ENCODE measurements at places on chromosomes 3 and 15.

DNA sequence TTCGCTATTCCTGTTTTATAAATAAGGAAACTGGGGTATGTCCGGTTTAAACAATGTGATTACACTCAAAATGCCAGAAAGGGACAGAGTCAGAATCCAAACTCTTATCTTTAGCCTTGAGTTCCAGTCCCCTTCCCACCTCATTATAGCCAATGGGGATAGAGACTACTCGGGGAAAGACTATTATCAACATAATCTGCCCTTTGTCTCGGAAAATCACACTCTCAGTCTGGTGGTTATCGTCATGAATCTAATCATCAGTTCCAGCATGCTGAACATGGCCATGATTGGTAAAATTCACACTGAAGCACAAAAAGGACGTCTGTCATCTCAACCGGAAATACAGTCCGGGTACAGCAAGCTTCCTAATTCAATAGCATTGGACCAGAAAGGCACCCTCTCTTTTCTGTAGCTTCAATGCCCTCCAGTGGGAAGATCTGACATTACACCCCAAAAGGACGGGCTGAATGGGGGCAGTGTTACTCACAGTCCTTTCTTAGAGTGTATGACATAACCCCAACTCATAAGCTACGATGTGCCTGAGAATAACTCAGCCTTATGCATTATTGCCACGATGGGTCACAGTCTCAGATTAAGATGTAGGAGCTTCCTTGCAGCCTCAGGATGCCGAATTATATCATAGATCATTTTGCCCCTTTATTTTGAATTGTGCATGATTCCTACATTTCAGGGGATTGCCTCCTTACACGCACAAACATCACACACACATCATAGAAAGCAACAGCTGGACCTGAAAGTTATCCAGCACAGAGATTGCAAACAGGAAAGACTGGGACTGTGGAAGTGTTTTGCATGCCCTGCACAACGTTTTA, 390.4 kb upstream of the LMCD1 start:
- DNase-seq, result peak; percentile 37

DNA sequence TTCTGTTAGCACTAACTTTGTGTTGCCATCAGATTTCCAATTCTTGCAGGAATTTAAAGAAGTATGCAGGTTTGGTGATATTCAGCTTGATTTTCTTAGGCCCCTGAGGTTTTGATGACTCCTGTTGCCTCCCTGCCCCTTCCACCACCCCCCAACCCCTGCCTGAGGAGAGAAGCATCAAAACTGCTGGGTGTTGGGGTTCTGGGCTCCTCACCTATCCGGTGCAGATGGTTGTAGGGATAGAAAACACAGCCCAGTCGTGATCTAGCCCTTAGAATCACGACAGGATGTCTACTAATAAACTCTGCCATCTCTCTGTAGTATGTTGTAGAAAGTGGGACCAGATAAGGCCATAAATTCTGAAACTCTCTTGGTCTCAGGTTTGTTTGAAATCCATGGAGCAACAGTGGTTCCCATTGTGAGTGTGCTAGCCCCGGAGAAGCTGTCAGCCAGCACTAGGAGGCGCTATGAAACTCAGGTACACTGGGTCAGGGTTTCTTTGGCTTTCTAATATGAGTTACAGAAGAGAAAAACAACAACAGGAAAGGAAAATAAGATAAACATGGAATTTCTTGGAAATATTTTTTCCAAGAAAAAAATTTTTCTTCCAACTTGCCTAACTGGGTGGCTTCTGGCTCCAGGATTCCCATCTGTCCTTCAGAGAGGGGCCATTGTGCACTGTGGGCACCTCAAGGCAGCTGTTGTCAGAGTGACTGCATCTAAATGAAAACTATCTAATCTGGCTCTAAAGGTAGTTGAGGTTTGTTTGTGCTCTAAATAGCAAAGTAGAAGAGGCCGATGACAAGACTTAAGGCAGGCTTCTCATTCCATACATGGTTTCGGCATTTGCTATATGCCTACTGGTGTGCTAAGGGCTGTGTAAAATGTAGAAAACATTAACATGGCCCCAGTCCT, 8.7 kb downstream of the SRP14 start:
- DNase-seq, result peak; percentile 50

DNA sequence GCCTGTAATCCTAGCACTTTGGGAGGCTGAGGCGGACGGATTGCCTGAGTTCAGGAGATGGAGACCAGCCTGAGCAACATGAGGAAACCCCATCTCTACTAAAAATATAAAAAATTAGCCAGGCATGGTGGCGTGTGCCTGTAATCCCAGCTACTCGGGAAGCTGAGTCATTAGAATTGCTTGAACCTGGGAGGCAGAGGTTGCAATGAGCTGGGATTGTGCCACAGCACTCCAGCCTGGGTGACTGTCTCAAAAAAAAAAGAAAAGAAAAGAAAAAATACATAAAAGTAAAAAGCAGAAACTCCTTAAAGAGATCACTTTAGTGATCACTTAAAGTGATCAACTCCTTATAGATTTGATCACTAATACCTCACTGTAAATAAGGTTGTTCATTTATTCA, 78.0 kb downstream of the GMPS start:
- DNase-seq, result peak; percentile 54

DNA sequence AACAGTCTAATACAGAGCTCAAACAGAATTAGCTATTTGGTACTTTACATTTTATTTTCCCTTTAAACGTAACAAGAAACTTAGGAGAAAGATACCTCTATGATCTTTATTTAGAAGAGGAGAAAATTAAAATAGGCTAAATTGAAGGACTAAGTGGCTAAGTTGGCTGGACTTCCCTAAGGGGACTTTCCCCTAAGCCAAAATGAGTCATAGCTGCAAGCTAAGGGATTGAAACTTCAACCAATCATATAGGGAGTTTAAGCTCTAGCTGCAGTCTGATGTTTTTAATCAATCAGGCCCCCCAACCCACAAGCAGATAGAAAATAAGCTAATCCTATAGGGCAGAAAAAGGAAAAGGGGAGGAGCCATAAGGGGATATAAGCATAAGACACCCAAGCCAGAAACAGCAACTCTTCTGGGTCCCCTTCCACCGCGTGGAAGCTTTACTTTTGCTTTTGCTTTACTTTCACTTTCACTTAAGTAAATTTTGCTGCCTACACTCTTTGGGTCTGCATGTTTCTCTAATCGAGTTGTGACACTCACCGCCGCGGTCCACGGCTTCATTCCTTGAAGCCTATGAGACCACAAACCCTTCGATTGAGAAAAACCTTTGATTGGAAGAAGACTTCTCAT, 1108.5 kb upstream of the EPHA6 start:
- DNase-seq, result no peak

GRCh38 chr3:196162679-196163078, 48.5 kb downstream of the ZDHHC19 start:
- no peak for DNase-seq

DNA sequence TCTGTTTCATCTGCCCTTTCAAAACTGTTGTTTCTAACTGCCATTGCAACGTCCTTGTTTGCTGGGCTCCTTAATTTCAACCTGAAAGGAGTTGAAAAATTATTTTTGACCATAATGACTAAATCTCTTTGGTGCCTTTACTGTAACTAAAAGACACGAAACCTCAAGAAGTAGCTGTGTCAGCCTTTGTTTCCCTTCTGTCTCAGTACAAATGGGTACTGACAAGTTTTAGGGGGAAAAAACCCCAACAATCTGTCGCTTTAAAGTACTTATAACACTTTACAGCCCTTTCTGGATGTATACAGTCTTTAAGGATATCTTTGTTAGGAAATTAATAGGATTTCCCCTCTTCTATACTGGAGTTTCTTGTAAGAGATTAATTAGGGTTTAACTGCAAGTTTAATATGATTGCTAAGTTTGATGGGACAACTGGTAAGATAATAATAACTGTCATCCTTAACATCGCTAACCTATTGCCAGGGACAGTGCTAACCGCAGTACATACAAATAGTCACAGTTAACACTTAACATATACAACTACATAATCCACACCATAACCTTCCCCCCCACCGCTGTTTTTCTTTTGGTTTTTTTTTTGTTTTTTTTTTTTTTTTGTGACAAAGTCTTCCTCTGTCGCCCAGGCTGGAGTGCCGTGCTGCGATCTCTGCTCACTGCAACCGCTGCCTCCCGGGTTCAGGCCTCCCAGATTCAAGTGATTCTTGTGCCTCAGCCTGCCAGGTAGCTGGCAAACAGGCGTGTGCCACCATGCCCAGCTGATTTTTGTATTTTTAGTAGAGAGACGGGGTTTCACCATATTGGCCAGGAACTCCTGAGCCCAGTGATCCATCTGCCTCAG, 1.7 kb downstream of the GXYLT2 start:
- no peak for DNase-seq

GRCh38 chr3:60932643-60933042, 318.6 kb downstream of the FHIT start:
- peak; percentile 25 for DNase-seq

- DNase-seq, result peak; percentile 41
Measured at GRCh38 chr3:126931806-126932187, 51.1 kb upstream of the PLXNA1 start.

- DNase-seq, result peak; percentile 87
Measured at GRCh38 chr15:39362821-39363561, 217.9 kb upstream of the THBS1 start.

DNA sequence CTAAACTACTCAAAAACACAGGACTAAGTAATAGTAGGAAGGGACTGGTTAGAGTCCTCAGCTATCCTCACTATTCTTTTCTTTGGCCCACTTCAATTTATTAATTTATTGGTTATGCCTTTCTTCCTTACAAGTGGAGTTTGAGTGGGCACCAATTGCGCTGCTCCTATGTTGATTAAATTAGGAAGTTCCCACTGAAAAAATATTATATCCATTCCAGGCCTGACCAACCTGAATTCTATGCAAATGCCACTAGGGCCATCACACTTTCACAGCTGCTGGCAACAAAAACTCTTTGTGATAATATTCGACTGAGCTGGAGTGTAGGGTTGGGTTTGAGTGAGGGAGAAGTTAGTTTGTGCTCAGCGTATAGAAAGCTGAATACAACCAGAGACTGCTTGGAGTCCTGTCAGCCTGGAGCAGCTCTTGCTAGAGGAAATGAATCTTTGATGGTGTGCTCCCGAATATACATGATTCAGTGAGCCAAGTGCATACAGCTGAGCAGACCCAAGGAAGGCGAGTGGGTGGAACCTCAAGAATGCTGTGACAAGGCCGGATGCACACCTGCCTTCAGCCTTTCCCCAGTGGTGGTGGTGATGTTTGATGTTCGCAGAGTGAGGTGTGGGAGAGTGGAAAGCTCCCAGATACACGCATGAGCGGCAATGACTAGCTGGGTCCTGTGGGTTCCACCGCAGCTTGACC, 1.5 kb downstream of the ARHGEF3 start:
- peak; percentile 43 for DNase-seq

GRCh38 chr3:52809662-52810377, 15.2 kb downstream of the ITIH3 start:
- DNase-seq, result no peak

DNA sequence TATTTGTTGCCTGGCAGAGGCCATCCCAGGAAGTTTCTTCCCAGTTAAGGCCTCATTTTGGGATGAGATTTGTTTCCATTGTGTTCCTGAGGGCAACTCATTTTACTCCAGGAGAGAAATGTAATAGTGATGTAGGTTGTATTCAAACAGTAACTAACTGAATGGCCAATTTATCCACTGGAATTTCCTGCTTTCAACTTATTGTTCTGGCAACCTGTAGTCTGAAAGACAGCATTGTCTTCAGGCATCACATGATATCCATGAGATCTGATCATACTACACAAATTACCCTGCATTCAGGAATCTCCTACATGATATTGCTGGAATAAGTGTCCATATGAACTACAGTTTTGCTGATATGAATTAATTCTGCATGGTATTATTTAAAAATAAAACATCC, 79.5 kb upstream of the FGF7 start:
- DNase-seq, result no peak

DNA sequence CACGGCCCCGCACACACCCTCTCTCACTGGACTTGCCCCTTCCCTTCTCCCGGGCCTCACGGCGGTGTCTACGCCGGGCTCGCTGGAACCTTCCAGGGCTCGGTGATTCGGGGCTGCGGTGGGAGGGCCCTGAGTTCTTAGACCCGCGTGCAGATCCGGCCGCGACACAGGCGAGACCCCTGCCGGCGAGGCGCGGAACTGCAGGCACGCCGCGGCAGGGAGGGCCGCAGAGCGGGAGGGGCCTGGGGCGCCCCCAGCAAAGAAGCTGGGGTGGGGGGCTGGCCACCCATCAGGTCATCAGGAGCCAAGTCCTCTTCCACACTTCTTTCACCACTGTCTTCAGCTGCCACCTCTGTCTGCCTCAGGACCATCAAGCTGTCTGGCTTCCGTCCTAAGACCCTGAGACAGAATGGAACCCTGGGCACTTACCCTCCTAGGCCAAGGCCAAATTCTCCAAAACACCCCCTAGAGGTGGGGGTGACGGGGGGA, 164.5 kb downstream of the XXYLT1 start:
- peak; percentile 56 for DNase-seq

GRCh38 chr3:120263792-120264191, 21.2 kb downstream of the GPR156 start:
- DNase-seq, result no peak

GRCh38 chr3:32421991-32422859, 30.6 kb downstream of the CMTM7 start:
- DNase-seq, result peak; percentile 60

- no peak for DNase-seq
Measured at GRCh38 chr15:41493902-41494189, 172 bp downstream of the ITPKA start.

DNA sequence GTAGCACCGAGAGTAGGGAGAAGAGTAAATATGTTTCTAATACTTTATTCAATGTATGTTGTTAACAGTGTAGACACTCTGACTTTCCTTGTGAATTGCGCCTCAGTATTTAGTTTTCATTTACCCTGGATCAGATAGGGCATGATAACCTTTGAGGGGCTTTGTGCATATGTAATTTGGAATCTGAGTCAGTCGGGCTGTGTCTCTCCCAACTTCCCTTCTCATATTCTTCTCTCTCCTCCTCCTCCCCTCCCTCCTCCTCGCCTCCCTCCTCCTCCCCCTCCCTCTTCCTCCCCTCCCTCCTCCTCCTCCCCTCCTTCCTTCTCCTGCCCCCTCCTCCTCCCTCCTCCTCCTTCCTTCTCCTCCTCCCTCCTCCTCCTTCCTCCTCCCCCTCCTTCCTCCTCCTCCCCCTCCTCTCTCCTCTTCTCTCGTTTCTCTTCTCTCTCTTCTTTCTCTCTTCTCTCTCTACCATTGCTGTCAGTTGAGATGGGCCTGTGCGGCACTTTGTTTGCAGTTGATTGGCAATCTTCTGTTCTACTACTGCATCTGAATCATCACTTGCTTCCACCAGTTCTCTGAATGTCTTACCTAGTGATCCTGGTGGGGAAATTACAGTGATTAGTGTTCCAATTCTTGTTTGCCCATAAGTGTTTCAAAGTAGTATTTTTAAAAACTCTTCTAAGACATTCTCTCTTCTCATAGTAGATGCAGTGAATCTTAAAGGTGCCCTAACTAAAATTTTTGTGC, 162.3 kb downstream of the PGPEP1L start:
- DNase-seq, result peak; percentile 43

Measured in iris pigment epithelial cell (primary cell).